Stimulated activated CD8-positive, alpha-beta memory T cell treated with anti-CD3 and anti-CD28 coated beads, Interleukin-15, amount 100 ng/mL, for 4 hours (primary cell): ENCODE measurements at places on chromosomes 1 and 21.
A peak's percentile ranks its signal among the peaks of the same experiment; 100 is the strongest.

DNA sequence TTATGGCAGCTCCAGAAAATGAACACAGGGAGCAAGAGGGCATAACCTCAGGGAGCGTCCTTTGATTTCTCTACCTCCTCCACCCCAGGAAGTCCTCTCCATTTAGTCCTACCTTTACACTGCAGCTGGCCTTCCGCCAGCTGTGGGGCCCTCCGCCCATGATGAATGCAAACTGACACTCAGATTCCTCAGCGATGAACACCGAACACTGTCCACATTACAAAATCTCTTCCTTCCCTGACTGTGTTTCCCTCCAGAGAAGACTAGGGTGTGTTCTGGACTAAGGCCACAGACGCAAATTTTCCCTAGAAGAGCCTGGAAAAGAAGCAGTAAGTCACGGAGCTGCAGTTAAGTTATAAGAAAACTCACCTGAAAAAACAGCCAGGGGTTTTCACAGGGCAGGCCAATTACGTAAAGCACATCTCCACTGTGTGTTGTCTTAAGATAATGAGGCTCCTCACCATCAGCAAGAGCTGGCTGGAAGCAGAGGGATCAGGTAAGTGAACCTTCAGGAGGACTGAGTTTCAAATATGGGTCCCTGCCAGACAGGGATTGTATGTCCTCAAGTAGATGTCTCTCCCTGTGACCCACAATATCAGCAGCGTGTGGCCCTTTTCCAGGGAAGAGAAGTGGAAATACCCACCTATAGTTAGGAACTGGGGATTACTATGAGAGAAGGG is 46.3 kb upstream of the ATP1B1 start:
- DNase-seq = no peak

- DNase-seq = no peak
Observed at GRCh38 chr1:53979712-53980450, 33.7 kb downstream of the LRRC42 start.

DNA sequence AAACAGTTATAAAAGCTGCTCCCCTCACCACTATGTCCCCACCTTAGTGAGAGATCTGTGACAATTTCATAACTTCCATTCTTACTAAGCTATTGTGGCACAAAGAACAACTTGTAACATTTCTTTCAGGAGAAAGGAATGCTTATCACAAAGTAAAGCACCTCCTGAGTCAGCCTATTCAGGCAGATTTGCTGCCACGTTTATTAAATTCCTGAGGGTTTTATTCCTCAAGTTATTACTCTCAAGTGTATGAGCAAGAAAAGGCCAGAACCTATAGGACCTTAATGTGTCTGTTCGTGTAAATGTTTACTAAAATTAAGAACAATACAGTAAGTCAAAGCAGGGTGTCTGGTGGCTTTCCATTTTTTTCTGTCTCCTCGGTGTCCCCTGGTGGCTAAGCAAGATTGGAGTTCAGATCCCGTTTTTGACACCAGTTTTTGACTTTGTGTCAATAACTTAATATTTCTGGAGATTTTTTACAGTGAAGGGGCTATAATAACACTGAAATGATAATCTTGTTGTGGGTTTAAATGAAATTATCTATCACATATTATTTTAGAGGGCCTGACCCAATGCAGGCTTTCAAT is 1539.6 kb downstream of the BRINP3 start:
- no peak for DNase-seq

DNA sequence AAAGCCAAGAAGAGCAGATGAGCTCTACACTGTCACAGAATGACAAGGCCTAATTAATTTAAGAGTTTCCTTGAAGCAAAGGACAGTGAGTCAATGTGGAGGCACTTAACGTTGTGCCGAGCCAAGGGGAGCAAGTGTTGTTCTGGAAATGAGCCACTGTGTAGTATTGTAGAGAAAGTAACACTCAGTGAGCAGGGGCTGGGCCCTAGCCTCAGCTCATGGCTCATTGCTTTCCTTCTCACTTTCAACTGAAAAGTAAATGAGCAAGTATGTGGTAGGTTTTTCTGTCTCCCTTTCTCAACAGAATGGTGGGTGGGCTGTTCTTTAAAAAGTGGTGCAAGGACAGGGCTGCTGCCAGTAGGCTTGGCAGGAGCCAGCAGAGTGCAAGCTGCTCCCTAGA is 11.8 kb upstream of the KIAA0040 start:
- DNase-seq = no peak

GRCh38 chr1:8197493-8198282 is 120.2 kb upstream of the SLC45A1 start:
- no peak for DNase-seq

DNA sequence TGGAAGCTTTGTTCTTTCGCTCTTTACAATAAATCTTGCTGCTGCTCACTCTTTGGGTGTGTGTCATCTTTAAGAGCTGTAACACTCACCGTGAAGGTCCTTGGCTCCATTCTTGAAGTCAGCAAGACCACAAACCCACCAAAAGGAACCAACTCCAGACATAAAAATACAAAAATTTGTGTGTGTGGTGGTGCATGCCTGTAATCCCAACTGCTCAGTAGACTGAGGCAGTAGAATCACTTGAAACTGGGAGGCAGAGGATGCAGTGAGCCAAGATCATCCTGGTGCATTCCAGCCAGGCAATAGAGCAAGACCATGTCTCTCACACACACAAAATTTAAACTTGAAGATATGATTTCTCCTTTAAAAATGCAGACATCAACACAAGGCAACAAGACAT is 1431.7 kb upstream of the B3GALT2 start:
- no peak for DNase-seq

DNA sequence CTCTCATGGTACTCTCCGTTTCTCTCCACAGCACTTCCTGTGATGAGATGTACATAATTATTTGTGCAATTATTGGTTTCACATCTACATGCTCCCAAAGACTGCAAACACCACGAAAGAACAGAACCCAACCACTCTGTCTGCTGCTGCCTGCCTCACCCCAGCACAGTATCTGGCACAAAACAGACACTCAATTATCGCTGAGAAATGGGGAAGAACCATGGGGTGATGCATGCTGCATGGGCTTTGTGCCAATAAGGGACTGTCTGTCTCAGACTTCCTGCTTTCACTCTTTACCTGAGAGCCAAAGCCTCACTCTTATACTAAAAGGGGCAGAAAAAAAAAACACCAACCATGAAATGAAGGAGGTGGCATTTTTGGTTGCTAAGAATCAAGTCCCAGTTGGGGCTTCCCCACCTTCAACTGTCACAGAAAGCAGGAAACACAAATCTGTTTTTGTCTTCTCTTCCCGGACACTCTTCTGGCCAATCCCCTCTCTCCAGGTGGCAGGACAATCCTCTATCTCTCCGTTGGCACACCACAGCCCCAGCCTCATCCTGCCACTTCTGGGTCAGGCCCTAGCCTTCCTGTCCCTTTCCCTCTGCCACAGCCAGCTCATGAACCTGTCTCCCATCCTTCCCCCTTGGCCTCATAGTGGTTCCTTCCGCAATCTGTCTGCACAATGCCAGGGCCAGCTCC is 82.0 kb downstream of the TGFBR3 start:
- DNase-seq = peak; percentile 29

DNA sequence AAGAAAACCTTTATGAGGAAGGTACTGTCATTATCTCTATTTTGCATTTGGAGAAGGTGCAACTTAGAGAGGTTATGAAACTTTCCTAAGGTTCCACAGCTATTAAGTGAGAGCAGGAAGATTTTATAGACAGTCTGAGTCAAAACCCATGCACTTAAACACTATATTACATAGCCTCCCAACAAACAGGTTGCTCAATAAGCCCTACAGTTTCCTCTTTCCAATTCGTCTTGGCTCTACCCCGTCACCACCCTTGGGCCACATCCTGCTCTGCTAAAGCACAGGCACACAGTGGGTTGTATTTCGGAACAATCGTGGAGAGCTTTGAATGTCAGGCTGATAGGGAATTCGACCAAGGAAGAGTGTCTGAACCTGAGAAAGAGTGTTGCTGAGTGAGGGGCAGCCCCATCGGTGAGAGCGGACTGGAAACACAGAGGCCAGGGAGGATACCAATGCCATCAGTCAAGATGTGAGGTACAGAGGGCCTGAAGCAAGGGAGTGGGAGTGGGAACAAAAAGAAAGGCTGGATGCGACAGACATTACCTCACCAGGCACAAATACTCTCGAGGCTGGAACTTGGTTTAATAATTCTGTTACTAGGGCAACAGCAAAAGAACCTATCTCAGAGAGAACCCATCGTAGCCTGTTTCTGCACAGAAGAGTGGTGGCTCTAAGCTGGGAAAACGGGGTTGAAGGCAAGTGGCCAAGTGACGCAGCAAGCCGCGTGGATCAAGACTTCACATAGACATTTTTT is 6.3 kb upstream of the LRRC52 start:
- no peak for DNase-seq

GRCh38 chr1:53894644-53895043 is 657 bp downstream of the DIO1 start:
- DNase-seq = no peak
